Effector memory CD4-positive, alpha-beta T cell (primary cell): ENCODE measurements at places on chromosomes 7 and 10.

GRCh38 chr10:78757344-78757925 is 311.3 kb upstream of the ZMIZ1 start:
- no peak for DNase-seq

- DNase-seq = no peak
Observed at GRCh38 chr7:84939888-84940287, 247.0 kb downstream of the SEMA3D start.

- no peak for DNase-seq
Observed at GRCh38 chr10:126969310-126969709, 64.1 kb downstream of the DOCK1 start.

DNA sequence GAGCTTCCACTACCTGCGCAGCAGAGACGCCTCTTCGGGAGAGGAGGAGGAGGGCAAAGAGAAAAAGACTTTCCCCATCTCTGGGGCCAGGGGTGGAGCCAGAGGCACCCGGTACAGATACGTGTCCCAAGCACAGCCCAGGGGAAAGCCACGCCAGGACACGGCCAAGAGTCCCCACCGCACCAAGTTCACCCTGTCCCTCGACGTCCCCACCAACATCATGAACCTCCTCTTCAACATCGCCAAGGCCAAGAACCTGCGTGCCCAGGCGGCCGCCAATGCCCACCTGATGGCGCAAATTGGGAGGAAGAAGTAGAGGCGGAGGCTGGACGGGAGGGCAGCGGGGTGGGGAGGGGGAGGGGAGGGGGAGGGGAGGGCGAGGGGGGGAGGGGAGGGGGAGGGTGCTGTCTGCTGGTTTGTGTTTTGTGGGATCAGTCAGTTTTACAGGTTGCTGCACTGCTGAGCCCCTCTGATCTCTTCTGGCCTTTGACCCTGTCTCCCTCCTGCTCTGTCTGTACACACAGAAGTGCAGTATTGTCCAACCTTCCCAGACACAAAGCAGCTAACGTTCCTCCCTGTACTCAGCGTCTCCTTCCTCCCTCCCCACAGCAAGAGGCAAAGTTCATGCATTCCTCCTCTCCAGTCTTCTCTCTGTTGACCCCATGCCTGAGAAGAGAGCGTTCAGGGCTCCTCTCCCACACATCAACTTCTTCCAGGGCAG is 9.3 kb downstream of the UCN3 start:
- DNase-seq = no peak

DNA sequence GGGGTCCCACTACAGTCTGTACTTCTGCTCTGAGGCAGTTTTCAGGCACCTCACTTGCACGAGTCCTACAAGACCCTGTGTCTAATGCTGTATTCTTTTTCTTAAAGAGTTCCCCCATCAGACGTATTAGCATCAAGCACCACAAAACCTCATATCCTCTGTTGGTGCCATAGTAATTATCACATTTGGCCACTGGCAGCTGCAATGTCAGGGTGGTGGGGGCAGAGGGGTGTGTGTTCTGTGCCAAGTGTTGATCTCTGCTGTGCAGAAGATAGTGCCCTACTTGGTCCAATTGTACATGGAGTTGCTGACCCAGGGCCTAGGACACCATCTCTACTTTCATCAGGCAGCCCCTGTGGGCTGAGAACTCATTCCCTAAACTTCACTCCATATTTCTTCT is 20.0 kb upstream of the JAZF1 start:
- no peak for DNase-seq

DNA sequence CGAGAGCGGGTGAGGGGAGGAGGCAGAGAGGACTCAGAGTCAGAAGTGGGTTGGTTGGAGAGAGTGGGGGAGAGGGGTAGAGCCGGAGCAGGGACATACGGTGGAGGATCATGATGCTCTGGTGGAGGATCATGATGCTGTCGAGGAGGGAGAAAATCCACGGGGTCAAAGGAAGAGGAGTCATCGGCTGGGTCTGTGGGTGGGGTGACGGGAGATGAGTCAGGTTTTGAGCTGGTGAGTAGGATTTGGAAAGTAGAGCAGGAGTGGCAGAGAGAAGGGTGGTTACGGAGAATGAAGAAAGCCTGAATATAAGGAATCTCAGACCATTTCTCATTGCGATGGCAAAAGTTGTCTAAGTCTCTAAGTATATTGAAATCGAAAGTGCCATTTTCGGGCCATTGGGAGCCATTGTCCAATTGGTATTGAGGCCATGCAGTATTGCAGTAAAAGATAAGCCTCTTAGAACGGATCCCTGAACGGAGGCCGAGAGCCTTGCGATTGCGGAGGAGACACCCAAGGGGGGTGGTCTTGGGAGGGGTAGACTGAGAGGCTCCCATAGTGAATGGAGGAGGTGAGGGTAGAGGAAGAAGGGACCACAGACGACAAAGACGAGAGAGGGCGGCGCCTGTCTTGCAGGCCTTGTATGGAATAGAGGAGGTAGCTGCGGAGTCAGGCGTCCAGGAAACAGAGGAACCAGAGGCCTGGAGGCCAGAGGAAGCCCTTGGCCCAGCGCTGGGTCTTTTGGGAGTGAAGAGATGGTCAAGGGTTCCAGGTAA is 23.8 kb downstream of the SCIN start:
- no peak for DNase-seq

- no peak for DNase-seq
Observed at GRCh38 chr10:69070951-69071350, 17.0 kb upstream of the SRGN start.

DNA sequence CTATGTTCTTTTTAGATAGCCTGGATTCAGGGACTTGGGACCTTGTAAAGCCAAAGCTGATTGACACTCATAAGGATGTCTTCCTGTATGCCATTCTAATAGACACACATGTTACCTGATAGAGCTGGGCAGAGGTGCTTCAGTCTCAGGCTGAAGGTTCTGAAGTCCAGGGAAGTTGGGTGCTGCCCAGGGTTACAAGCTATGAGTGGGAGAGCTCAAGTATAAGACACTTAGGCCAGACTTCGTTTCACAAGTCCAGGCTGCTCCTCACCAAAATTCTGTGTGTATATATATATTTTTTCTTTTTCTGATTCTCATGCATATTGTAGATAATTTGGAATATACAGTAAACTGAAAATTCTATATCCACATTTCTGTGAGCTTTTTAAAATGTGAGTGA is 144.2 kb downstream of the HDAC9 start:
- no peak for DNase-seq

- peak; percentile 61 for DNase-seq
Observed at GRCh38 chr10:79331709-79332108, 15.6 kb upstream of the PPIF start.

DNA sequence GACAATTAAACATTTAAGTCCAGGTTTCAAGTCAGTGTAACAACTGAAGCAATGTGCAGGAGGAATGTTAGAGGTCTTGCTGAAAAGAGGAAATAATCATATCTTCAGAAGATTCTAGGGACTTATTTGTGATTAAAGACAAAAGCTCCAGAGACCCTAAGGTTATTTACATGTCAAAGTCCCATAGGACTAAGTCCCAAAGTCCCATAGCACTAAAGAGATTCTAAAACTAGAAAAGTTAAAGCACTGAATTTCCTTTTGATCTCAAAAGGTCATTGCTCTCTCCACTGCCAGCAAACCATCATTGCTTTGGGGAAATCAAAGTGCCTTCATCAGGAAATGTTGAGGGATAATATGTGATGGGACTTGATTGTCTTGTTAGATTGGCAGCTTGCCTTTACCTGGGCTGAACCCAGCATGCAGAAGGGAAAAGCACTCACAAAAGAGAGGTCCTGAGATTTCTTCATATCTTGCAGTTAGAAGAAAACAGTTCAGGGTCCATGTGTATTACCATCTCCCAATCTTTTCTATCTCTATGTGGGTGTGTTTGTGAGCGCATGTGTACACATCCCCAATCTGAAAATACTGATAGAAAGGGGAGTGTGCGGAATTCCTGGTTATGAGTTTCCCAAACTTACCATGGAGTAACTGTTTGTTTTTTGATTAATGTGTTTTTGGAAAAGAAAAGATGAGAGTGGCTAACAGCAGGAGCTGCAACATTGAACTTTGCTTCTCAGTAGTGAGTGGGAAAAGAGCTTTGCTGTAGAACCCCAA is 21.8 kb downstream of the NUDT13 start:
- DNase-seq = no peak

DNA sequence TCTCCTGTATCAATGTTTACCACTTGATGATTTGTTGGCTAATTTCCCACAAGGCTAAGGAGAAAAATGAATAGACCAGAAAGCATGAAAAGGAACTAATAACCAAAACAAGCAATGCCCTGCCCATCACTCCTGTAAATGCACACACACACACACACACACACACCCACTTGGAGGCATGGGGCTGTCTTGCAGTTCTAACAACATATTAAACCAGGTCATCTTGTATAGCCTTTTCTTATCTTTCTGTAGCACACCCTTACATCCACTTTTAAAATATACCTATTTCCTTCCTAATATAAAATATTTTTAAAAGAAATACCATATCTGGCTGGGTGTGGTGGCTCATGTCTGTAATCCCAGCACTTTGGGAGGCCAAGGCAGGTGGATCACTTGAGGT is 105.3 kb downstream of the CTTNBP2 start:
- DNase-seq = no peak
